ENCODE measurements at places on chromosomes 16 and 17.

DNA sequence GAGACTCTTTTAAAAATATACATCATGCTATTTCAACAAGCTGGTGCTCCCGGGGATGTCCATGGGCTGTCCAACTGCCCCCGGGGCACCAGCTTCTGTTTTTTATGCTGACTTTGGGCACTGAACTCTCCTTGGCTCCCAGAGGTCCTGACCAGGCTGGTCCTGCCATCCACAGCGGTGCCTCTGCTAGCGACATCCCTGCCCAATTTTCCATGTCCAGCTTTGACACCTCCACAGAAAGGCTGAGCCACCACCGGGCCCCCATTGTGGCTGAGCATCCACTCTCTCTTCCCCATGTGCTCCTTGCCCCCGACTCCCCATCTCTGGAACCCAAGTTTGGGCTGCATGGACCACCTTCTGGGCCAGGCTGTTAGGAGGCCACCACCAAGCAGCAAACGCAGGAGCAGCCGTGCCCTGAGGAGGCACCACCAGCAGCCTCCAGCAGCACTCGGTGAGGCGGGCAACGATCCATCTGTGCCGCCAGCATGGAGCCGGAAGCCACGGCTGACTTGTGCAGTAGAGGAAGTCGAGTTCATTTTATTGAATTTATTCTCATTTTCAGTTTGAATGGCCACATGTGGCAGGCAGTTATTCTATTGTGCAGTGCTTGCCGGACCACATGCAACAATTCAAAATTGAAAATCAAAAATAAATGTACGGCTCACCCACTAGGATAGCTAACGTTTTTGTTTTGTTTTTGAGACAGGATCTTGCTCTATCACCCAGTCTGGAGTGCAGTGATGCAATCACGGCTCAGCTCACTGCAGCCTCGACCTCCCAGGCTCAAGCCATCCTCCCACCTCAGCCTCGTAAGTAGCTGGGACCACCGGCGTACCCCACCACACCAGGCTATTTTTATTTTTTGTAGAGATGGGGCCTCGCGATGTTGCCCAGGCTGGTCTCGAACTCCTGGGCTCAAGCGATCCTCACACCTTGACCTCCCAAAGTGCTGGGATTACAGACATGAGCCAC is 2.8 kb upstream of the MEAK7 start:
- DNase-seq, result no peak

DNA sequence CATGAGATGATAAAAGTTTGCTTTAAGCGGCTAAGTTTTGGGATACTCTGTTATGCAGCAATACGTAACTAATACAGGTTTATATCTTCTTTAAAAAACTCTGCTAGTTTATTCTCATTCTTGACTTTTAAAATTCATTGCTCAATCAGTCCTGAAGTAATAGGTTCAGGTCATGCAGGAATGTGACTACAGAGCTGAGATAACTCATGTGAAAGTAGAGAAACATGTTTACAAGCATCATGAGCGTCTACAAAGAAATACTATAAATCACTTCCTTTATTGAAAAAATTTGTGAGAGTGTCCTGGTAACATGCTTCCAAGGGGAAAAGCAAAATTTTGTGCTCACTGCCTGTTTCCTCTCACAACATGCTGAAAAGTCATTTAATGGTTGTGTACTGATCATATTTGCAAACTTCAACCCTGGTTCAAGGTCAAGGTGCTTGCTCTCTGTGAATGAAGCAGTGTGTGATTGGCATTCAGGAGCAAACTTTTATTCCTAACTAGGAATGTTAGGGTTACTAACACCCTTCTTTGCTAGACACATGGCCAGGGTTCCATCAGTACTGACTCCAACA is 12.5 kb upstream of the TMIGD1 start:
- no peak for DNase-seq

DNA sequence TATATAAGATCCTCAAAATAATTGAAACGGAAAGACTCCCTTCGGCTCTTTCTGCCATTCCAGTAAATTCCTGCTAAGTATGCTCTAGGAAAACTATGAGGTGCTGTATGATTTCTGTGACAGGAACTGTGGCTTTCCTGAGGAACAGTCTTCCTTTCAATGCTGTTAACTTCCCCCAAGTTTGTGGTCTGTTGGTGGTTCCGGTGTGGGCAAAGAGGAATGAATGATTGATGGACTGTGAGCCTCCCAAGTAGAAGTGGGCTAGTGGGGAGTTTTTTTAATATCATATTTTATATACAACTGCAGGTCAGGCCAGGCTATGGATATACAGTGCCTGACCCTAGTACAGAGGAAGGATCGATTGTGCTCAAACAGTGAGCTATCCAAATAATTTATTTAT is 560.7 kb upstream of the RBFOX1 start:
- DNase-seq, result no peak

DNA sequence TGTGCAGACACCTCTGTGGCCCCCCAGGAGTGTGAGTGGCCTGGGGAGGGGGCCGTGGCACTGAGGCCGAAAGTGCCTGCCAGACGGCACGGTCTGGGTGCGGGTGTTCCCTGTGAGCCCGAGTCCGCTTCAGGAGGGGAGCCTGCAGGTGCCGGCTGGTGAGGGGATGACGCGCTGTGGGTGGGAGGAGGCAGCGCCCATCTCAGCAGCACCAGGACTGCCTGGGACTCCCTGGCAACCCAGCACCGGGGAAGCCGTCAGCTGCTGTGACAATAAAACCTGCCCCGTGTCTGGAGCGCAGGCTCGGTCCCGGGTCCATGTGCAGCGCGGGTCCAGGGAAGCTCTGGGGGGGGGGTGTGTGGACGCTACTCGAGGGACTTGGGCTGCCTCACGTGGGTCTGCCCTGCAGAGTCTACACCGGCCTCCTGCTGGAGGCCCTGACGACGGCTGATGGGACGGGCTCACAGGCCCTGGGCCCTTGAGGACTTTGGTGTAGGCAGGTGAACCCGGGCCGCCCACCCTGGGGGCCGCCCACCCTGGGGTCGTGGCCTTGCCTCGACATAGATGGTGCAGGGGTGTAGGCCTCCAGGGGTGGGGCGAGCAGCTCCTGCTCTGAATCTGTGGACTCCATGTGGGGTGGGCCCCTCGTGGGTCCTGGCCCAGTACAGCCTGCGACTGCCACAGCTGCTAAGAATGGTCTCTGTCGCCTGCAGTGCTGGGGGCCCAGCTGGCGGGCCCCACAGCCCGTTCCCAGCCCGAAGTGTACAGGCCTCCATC is 5.9 kb upstream of the RAB40C start:
- no peak for DNase-seq

- DNase-seq, result no peak
Measured at GRCh38 chr17:69268543-69269014, 40.0 kb upstream of the ABCA10 start.

DNA sequence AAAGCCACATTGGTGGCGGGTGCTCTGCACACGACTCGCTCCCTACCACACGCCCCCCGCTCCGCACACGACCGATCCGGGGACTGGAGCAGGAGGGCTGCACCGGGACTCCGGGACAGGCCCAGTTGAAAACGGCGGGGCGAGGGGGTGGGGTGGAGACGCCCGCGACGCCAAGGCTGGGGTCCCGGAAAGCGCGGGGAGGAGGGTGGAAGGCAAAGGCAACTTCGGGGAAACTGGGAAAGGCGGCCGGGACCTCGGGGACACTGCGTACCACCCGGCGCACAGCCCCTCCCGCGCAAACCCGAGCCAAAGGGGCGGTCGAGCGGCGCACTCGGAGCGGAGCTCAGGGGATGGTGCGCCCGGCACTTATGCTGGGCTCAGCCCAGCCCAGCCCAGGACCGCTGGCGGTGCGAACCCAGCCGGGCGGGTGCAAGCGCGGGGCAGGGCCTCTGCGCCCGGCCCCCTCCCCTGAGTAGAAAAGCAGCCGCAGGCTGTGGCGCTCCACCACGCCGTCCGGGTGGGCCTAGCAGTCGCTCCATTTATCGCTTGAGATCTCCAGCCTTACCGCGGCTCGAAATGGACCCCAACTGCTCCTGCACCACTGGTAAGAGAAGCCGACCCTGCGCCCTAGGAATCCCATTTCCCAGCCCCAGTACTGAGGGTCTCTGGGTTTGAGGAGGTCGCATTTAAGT is at the start of gene MT1M:
Gene MT1M (plus strand): TSS at position 504 of the 692 bp plus-strand sequence. CDS start 73 bp downstream, at position 577.
- DNase-seq, result no peak

- no peak for DNase-seq
Measured at GRCh38 chr17:66152756-66153155, 39.2 kb downstream of the CEP112 start.

DNA sequence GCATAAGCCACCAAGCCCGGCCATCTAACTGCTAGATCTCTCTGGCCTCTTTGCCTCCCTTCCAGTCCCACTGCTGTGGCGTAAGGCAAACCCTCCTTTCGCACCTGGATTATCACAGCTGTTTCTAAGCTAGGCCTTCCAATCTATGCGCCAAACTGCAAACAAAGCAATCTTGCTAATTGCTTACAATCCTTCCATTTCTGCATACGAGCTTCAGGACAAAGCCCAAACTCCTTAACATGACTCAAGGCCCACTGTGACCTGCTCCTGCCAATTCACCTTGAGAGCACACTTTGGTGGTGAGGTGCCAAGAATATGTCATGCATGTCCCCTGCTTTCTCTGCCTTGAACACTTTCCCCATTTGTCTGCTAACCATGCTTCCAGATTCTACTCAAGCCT is 6.0 kb upstream of the ARL5C start:
- no peak for DNase-seq

GRCh38 chr16:84218176-84218823 is 21.5 kb downstream of the KCNG4 start:
- DNase-seq, result no peak

- DNase-seq, result no peak
Measured at GRCh38 chr17:76511668-76512365, 10.6 kb upstream of the RHBDF2 start.

- no peak for DNase-seq
Measured at GRCh38 chr16:49488336-49488735, 114.7 kb downstream of the C16orf78 start.

- no peak for DNase-seq
Measured at GRCh38 chr17:60128171-60128859, 21.5 kb upstream of the CA4 start.

Measured in stimulated activated CD4-positive, alpha-beta T cell treated with anti-CD3 and anti-CD28 coated beads, Interleukin-12 subunit alpha, Interleukin-12 subunit beta, amount 100 ng/mL, for 24 hours (primary cell).